ENCODE measurements at places on chromosomes 1 and 21. TPM values are rescaled to one million over a fixed set of nuclear protein-coding genes. Genes with fewer than 3 reads are reported as not detected.

GRCh38 chr1:203631946-203632345 is 5.3 kb downstream of the ATP2B4 start:
- no peak for DNase-seq

DNA sequence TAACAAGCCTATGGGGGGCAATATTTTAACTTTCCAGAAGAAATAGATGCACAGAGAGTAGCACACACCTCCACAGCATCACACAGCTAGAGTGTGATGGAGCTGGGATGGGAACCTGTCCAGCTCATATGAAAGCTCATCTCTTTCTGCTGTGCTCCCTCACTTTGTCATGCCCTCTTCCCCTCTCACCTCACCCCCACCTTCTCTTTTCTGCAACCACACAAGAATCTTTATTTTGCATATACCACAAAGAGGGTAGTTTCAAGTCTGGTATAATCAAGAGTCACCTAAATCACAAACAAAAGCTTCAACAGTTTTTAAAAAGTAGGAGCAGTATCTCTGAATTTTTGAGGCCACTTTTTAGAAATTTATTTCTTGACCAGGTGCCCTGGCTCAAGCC is 22.6 kb downstream of the FOXD2 start:
- DNase-seq, result no peak

- no peak for DNase-seq
Measured at GRCh38 chr1:28899267-28899666, 15.1 kb upstream of the EPB41 start.

GRCh38 chr1:221392453-221392852 is 349.4 kb downstream of the DUSP10 start:
- no peak for DNase-seq

GRCh38 chr1:230352537-230352936 is 73.6 kb downstream of the PGBD5 start:
- no peak for DNase-seq

- DNase-seq, result no peak
Measured at GRCh38 chr1:117573386-117574023, 32.3 kb upstream of the TENT5C start.

GRCh38 chr1:47569681-47570470 is 132.0 kb downstream of the FOXD2 start:
- no peak for DNase-seq

DNA sequence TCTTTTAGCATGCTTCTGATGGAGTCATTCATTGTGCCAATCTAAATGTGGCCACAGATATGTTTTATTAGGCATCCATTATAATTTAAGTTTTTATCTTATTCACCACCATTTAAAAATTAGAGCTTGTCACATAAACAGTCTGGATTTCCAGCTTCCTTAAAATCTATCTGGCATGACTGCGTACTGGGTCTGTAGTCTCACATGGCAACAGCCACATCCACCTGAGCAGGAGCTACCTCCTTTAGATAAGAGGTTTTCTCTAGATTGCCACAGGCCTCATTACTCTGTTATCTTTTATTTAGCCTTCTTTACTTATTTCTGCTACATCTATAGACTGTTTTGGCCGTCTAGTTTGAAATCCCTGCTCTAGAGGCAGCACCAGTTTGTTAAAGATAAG is 29.1 kb downstream of the B3GALT2 start:
- no peak for DNase-seq

DNA sequence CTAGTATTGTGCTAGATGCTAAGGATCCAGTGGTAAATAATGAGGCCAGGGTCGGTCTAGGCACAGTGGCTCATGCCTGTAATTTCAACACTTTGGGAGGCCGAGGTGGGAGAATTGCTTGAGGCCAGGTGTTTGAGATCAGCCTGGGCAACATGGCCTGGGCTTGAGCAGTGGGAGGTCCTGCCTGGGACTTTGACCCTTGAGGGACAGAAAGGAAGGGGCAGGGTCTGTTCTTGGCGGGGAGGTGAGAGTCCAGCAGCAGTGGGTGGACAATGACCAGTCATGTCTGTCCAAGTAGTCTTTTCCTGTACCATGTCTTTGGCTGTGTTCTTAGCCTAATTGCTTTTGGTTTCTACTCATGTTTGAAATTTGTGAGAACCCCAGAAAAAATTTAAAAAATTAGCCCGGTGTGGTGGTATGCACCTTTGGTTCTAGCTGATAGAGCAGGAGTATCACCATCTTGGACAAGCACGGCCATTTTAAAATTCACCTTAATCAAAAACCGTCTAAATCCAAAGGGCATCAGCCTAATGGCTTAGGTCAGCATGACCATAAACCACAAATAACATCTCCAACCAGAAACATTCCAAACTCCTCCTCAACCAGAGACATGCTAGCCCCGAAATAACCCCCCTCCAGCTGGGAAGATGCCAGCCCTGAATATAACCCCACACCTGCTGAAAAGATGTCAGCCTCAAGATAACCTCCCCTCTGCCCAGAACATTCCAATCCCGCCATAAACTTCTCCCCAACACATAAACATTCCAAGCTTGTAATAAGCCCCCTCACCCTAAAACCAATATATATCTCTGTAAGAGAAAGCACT is 6.8 kb upstream of the AK2 start:
- DNase-seq, result no peak

- no peak for DNase-seq
Measured at GRCh38 chr1:191993549-191993948, 164.7 kb upstream of the RGS18 start.

- DNase-seq, result no peak
Measured at GRCh38 chr1:239922778-239923522, 168.7 kb upstream of the FMN2 start.

DNA sequence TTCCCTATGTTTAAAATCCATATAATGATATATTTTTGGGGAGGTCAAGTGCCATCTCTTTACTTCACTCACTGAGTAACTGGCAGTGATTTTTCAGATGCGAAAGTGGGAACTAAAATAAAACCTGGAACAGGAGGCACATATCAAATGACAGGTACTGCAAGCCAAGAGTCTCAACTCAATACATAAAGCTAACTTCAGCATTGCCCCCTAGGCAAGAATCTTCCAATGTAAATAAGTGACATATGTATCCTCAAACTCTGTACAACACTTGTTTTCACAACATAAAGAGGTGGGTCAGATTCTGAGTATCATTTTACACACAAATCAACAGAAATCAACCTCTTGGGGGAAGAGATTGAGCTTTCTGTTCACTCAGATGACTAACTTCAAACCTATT is 18.1 kb downstream of the DCAF8 start:
- DNase-seq, result no peak

- no peak for DNase-seq
Measured at GRCh38 chr1:62198781-62199125, 4.1 kb downstream of the L1TD1 start.

DNA sequence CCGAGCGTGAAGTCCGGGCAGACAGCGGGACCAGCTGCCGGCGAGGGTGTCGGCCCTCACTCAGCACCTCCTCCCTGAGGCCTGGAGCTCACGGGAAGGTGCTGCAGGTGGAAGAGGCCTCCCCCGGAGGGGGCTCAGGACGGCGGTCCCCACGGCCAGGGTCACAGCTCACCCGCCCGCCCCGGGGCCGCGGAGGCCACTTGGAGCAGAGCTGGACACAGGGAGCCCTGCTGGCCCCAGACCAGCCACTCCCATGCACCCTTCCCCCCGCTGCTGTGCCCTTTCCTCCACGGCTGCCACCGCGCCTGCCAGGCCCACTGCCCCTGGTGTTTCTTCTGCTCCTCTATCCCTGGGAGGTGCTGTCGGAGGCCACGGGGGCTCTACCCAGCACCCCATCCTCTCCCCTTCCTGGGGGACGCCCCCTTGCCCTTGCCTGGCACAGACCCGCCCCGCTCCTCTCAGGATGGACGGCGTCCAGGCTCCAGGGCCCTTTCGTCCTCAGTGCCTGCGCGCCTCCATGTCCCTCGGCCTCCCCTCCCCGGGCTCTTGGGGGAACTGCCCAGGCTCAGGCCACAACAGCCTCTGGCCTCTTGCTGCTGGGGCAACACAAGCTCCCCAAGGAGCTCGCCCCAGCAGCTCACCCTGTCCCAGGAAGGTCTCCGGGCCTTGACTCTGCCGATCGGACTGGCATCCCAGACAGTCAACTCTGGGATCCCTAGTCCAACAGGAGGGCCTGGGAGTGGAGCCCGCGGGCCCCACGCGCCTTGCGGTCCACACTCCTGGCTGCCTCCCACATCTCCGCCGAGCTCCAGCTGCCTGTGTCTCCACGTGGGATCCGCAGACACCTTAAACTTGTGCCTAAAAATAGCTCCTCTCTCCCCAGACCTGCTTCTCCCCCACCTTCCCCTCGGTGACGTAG is 4.1 kb downstream of the TMEM240 start:
- DNase-seq, result peak; percentile 83

DNA sequence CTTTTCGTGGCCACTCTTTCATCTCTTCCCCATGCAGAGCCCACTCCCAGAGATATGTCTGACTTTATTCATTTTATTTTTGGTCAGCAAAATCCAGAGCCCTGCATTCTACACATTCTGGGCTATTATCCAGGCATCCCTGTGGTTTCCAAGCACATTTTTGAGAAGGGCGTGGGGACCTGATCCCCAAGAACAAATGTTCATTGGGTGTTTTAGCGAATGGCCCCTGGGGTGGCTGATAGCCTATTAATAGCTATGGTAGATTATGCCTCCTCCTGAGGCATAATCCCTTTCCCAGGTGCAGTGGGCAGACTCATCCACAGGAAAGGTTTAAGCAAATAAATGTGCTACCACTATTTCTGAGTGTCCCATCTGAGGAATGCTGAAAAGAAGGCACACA is 511.8 kb upstream of the USP24 start:
- no peak for DNase-seq

- DNase-seq, result no peak
Measured at GRCh38 chr1:3235496-3235895, 166.5 kb downstream of the PRDM16 start.

DNA sequence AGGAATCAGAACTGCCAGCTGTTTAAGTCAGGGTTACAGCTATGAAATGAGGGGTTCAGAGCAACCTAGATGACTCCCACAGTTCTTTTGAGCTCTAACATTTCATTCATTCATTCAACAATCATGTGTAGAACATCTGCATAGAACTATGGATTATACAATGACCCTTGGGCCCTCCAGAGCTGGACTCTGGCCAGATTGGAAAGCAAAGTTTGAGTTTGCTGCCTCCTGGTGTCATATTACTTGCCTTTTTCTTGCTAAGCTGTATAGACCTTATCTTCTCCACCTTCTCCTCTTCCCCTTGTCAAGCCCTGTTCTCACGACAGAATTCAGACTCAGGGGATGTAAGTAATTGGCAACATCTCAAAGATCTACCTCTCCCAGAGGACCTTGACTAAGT is 4.0 kb downstream of the CASQ2 start:
- DNase-seq, result no peak

DNA sequence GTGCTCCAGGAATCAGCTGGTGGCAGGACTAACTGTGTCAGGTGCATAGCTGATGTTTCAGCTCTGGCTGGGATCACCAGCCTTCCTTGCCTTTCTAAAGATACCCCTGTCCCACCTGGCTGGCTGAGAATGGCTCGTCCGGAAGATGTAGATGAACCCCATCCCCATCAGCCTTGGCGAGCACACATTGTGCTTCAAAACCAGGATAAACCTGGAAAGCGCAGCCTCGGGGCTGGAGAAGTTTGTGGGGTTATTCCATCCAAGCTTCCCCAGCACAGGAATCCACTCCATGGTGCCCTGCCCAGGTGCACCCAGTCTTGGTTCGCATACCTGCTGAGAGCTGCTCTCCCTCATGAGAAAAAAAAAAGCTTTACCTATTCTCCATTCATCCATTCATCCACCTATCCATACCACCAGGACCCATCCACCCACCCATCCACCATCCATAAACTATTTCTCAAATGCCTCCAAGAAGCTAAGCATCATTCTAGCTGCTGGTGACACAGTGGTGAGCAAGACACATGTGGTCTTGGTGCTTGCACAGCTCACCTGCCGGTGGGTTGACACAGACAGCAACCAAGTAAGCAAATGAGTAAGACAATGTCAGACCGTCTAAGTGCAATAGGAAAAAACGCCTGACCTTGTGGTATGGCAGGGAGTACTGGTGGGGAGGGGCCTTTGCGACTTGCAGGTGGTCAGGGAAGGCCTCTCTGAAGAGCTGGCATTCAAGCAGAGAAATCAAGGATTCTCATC is 94.0 kb downstream of the DMRTB1 start:
- no peak for DNase-seq

Gene INAVA
- total RNA-seq, result 8.9 TPM

Gene CELA2A
- 0.83 TPM for total RNA-seq

Gene C1orf87
- total RNA-seq, result 13.6 TPM

Gene TMEM269
- total RNA-seq, result 2.1 TPM

Data from upper lobe of left lung (tissue), 6 donors.